Mesenteric fat pad (tissue), 1 donor: ENCODE measurements at places on chromosomes 2 and 18. TPM values are rescaled to one million over a fixed set of nuclear protein-coding genes. Genes with fewer than 3 reads are reported as not detected.

- no peak for DNase-seq
Observed at GRCh38 chr2:147502711-147503290, 342.0 kb upstream of the ACVR2A start.

COL5A2 gene
- 93.4 TPM for total RNA-seq

POTEI gene
- not detected for total RNA-seq

HTRA2 gene
- 35.8 TPM for total RNA-seq

DNA sequence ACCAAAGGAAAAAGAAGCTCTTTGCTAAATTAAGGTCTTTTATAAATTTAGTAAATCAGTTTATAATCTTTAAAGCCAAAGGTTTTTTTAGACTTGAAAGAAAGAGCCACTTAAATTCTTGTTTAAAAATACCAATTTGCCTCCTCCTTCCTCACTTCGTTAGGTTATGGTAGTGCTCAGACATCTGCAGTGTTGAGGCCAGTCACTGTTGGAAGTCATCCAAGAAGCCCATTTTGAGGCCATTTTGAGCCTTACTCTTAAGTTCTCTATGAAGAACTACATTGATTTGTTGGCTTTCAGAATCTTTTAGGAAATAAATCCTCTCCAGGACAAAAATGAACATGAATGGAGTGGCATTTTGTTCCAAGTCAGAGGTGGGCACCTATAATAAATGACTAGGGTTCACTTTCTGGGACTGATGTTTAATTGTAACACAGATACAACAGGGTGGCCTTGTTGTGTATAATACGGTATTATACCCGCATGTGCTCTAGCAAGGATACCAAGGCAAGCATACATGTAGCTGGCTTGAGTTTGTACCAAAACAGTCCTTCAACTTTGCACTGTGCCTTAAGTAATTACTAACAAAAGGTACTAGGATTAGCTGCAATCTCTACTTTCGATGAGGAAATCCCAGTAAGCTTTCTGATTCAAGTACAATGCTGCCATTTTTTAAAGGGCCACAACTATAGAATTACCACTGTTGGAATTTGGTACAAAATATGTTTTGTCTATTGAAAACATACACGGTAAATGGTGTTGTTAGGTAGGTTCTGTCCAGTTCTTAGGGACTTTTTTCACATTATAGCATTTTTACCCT lies 22.8 kb downstream of the SLC66A3 start:
- no peak for DNase-seq

NMUR1 gene
- total RNA-seq: 1.4 TPM

GRCh38 chr2:134917888-134918525 lies 615 bp upstream of the CCNT2 start:
- no peak for DNase-seq

DNA sequence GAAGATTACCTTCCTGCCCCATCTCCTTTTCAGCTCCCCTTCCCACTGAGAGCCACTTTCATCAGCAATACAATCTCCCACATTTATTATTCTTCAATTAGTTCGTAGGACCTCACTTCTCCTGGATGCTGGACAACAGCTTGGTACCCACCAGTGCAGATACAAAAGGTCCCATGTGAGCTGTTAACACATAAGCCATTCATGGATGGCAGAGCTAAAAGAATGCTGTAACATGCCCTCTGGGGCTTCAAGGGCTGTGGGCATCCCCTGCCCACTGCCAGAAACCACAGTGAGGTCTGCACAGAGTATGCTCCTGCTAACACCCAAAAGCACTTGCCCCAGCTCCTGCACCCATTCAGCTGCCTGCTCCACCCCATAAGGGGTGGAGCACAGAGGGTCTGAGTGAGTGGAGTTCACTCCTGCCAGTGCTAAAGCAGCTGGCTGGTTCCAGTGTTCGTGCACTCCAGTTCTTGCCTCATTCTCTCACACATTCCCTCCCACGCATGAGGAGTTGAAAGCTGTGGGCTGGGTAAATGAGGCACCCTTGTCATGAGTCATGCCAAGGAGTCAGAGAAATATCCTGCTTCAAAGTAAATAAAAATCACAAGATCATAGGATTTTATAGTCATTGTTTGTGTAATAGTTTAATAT lies 305.9 kb upstream of the TMEFF2 start:
- DNase-seq: no peak
